Adrenal gland (tissue), 19 donors: ENCODE measurements at places on chromosomes 2 and 18. TPM values are rescaled to one million over a fixed set of nuclear protein-coding genes. Genes with fewer than 3 reads are reported as not detected.

Gene TUBA4B
- polyA plus RNA-seq = not detected

- no peak for DNase-seq
Measured at GRCh38 chr18:60050821-60051220, 151.0 kb downstream of the PMAIP1 start.

Gene CNRIP1
- polyA plus RNA-seq = 15.5 TPM

Gene ASB18
- not detected for polyA plus RNA-seq

Gene TRIB2
- 37.9 TPM for polyA plus RNA-seq

DNA sequence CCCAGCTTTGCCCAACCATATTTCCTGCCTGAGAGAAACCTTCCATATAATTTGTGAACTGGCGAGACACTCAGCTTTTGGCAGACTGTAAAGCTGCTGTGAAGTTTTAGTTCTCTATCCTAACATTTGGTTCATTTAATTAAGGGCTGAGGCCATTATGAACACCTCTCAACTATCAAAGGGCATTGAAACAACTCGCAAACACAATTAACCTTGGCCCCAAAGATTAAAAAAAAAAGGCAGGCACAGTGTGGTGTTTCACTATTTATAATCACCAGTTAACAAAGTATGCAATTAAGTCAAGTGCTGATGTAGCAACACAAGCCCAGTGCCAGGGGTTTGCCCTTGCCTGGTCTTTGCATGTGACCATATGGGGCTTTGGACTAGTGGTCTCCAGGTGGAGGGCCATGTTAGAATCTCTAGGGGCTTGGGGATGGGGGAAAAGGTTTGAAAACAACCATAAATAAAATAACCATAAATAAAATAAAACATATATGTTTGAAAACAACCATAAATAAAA is 297.6 kb upstream of the SKOR2 start:
- no peak for DNase-seq

DNA sequence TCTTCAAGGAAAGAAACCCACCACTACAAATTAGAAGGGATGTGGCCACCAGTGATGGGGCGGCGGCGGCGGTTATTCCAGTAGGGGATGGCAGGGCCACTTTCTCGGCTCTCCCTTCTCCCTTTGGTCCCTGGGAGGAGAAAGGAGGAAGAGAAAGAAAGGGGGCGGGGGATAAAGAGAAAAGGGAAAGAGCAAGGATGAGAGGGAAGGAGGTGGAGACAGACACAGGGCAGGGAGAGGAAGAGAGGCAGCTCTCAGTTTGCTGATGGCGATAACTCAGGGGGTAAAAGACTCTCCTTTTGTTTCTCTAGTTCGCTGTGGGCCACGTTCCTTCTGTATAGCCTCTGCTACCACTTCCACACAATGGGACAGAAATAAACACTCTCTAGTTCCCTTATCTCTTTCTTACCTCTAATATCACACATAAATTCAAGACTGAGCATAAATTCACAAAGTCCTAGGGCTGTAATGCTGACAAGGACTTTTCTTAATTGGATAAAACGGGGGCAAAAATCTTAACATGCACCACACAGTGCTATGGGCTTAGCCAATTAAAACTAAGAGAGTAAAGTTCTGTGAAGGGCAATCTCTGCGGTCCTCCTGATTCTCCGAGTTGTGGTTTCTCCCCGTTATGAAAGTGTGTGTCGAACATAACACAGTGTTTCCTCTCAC is 14.6 kb downstream of the SFT2D3 start:
- no peak for DNase-seq

DNA sequence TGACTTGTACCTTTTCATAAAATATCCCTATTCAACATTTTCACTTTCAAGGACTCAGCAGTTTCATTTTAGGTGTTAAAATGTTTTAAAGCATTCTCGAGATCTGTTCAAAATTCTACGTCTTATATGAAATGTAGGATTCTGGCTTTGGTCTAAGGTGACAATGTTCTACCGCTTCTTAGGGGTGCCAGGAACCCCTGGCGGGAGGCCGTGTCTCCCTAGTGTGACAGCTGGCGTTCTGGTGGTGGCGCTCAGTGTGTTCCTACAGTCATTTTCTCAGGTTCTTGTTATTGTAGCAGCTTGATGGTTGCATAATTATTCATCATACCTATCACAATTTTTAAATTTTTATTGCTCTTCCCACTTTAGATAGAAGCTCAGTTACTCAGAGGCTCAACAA is 204.6 kb downstream of the AGAP1 start:
- DNase-seq = no peak

DNA sequence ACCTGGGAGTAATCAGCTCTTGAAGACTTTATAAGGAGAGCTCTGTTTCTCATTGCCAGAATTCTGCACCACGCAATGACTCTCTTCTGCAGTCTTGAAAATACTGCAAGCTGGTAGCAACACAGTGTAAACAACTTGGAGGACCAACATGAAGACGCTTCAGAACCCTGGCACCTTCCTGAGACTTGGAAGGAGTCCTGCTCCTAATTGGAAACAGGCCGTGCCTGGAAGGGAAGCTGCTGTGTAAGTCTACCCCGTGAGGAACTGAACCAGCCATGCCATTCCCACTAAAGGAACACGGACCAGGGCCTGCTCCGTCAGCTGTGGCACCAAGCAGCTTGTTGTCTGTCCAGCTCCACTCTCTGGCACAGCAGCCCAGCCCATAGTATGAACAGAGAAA is 171.1 kb downstream of the PAX3 start:
- no peak for DNase-seq
